ENCODE measurements at places on chromosomes 7 and 10.

DNA sequence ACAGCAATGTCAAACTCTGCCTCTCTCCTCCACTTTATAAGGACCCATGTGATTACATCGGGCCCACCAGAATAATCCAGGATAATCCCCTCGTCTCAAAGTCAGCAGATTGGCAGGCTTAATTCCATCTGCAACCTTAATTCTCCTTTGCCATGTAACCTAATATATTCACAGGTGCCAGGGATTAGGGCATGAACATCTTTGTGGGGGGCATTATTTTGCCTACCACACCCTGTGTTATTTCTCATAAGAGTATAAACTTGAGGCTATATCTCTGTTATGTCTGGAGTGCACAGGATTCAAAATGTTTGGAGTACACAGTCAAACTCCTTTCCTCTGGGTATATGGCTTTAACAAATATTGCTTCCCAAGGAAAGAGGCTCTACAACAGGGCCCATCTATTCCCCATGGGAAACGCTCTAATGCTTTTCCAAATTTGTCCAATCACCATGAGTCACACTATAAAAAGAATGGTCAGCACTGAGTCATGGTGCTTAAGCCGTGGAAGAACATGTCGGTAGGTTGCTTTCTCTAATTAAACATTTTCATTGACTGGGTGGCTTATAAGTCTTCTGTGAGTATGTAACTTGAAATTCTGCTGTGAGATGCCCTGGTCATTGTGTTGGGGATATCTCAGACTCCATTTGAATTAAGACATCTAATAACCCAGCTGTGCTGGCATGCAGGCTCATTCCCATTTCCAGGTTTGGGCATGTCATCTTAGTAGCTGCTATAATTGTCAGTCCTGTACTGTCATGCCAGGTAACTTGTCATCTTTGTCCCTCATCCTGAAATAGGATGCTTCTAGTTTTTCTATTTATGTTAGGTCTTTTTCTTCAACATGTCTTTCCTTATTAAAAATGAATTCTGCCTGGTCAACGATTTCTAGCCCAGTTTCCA lies 11.5 kb upstream of the AKR1B10 start:
- DNase-seq = no peak

GRCh38 chr10:111600772-111601171 lies 523.9 kb downstream of the ADRA2A start:
- no peak for DNase-seq

GRCh38 chr10:113020838-113021237 lies 70.8 kb downstream of the TCF7L2 start:
- DNase-seq = no peak

DNA sequence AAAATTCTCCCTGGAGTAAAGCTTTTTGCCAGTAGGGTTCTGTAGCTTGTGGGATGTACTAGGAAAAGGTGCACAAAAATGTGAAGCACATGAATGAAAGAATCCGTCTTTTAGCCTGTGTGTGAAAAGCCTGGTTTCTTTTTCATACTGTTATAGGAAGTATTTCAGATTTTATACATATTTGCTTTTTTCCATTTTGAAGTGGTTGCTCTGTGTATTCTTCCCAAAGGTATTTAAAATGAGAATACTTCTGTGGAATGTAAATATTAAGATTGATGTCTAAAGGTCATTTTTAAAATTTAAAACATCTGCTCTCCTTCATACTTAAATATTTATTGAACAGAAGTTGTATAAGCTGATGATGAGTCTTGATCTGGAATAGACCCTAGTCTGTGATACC lies 96.8 kb downstream of the CDK14 start:
- DNase-seq = no peak

Data from NCI-H1048 (cell line).